ENCODE measurements at places on chromosomes 5 and 9.

DNA sequence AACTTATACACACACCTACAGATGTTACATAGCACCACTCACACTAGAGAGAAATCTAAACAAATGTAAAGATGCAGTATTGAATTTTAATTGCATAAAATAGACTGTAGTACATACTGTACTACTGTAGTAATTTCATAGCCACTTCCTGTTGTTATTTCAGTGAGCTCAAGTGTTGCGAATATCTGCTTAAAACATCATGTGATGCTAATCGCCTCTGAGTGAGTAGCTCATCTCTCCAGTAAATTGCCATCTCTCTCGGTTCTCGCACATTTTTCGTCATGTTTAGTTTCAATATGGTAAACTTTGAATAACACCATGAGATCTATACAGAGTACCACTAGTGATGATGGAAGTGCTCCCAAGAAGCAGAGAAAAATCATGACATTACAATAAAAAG lies 22.0 kb upstream of the ARHGEF28 start:
- no peak for DNase-seq

- no peak for DNase-seq
Measured at GRCh38 chr5:93070938-93071337, 510.1 kb downstream of the NR2F1-AS1 start.

DNA sequence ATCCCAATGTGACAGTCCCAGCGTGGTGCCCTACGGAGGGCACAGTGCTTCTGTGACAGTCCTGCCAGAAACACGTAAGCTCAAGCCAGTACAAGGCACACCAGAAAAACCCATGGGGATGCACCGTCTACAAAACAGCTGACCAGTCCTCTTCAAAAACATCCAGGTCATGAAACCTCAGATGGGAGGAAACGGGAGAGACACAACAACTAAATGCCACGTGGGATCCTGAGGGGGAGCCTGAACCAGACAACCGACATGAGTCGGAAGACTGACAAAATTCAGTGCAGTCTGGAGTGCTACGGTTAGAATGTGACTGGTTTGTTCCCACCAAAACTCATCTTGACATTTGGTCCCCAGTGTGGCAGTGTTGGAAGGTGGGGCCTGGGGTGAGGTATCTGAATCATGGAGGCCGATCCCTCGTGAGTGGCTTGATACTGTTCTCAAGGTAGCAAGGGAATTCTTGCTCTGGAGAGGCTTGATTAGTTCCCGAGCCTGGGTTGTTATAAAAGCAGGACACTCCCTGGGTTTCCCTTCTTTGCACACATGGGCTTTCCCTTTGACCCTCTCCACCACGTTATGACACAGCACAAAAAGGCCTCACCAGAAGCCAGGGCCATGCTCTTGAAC lies 55.4 kb downstream of the ADAMTS2 start:
- no peak for DNase-seq

GRCh38 chr9:124450241-124450924 lies at the start of gene ADGRD2:
TSS of gene ADGRD2 (plus strand) at chr9:124450451. CDS start at chr9:124451667, 1,216 bp downstream.
- peak; percentile 17 for DNase-seq

DNA sequence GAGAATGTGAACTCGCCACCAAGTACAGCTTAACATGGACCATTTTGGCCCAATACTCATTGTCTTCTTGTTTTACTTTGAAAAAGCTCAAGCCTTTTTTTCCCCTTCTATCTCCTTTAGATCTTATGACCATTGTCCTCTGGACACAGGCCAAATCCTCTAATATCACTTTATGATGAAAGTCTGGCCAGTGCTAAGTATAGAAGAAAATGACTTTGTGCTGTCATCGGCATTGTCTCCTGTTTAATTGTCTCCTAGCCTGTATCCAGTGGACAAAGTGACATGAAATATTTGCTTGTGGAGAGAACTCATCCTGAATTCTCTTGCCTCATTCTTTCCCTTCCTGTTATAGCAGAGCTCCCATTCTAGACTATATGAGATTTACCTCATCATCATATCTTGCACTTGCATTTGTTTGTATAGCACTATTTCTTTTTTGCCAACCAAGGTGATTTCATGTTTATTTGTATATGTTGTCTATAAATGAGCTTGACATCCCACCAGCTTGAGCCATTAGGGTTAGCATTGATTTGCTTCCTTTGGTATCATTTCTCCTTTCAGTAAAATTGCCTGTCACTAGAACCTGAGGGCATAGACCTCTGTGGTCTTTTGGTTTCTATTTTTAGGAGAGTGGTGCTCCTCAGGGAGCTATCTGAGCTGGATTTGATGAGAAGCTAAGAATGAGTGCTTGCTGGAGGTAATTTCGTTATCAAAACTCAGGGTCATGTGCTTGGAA lies 18.8 kb upstream of the TNFAIP8 start:
- no peak for DNase-seq

- no peak for DNase-seq
Measured at GRCh38 chr5:61620699-61621182, 288.7 kb downstream of the ZSWIM6 start.

DNA sequence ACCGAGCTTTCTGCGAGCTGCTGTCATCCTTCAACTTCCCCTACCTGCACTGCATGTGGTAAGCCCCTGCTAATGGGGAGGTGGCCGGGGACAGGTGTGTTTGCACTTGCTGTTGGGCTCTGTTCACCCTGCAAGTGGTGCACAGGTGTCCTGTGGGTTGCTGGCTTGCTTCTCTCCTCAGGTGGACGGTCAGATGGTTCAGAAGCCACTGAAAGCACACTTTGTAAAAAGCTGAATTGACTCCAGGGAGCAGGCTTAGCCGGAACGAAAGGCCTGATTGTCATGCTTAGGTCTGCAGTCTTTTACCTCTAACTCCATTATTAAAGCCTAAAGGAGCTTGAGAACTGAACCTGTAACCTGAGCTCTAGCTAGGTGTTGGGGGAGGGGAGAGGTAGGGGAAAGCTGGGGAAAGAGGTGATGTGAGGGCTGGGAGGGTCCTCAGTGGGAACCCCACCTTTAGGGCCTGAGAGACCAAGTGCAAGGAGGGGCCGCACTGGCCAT lies 37.6 kb downstream of the ACER2 start:
- DNase-seq, result no peak

DNA sequence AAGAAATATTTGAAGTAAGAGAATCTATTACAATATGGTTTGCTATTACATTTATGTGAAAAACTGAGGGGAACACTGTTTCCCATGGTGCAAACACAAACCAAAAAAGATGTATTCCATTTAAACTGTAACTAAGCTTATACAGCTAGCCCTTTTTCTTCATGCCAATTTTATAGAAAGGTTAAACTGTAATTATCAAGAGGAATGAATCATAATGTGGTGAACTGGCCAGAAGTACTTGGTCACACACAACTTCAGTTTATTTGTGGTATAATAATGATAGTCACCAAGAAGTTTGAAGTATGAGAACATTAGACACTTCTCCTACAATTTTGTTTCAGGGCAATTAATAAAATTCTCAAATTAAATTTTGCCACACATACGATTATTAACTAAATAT lies 177.9 kb downstream of the XRCC4 start:
- peak; percentile 33 for DNase-seq

GRCh38 chr5:22986281-22986680 lies 133.1 kb upstream of the CDH12 start:
- DNase-seq, result no peak

GRCh38 chr5:143890487-143890886 lies 78.5 kb downstream of the HMHB1 start:
- peak; percentile 55 for DNase-seq

GRCh38 chr5:86749841-86750240 lies 132.1 kb downstream of the COX7C start:
- DNase-seq, result no peak

DNA sequence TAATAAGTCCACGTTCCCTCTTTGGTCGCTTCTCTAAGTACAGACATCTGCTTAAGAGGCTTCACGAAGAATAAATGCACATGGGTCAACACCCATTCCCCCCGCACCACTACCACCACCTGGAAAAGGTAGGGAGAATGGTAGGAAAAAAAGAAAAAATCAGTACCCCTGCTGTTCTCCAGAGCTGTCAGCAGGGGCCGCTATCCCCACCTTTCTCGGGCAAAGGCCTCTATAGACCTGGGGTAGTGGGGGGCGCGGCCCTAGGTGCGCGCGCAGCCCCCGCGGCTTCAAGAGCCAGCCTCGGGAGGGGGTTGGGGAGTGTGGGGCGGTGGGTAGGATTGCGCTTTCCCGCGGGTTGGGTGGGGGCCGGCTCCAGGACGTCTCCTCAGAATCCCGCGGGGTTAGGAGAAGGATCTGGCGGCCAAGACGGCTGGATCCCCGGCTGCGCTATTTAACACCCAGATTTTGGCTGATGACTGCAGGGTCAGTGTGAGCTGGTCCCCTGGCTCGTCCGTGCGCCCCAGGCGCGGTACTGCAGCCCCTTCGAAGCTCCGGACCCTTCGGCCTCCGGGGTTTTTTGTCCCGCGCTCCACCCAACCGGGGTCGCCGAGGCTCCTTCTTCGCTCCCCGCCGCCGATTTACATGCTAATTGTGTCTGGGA lies 1.6 kb upstream of the SEMA6A start:
- DNase-seq, result peak; percentile 17

DNA sequence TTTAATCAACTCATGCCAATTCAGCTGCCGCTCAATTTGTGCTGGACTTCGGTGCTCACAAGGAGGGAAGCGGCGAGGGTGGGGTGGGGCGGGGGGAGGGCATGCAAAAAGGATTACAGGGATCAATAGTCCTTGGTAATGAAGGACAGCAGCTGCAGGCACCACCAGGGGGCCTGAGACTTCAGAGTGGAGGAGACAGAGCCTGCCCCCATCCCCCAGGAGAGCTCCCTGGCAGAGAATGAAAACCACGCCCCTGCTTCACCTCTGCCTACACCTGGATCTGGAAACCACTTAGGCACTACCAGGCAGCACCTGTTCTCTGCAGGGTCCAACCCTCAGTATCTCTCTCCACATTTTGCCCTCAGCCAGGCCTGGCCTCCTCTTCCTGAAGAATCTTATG lies 155.6 kb downstream of the TRIM32 start:
- DNase-seq, result no peak

- no peak for DNase-seq
Measured at GRCh38 chr9:27939186-27939585, 365.9 kb upstream of the C9orf72 start.

DNA sequence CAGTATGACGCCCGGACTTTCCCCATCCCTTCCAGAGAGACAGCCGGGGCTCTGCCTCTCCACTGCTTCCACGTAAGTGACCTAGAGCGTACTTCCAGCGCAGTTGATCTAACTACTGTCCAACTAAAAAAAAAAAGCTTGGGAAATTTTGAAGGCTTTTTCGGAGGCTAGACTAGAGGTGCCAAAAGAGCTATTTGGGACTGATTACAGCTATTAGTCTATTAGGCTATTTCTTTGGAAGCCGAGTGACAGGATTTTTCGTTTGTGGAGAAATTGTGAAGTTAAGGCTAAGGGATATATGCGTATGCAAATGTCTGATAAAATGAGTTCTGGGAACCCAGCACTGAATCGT lies 1.5 kb downstream of the CCNO start:
- DNase-seq, result no peak

DNA sequence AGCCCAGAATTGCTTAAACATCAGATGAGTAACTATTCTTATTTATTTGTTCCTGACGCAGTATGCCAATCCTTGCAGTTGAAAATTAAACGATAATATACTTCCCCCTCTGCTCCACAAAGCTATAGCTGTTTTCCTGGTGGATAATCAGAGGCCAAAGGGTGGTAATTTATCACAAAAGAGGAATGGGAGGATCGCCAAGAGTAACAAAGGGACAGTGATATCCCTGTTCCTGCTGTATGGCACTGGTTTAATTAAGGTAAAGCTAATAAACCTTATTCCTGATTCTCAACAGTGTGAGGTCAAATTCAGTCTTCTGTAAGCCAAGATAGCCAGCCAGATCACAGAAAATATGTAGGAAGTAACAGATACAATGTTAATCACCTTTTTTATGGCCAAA lies 33.4 kb upstream of the PTGER4 start:
- DNase-seq, result no peak

GRCh38 chr5:1503241-1504068 lies 20.3 kb downstream of the LPCAT1 start:
- DNase-seq, result no peak

DNA sequence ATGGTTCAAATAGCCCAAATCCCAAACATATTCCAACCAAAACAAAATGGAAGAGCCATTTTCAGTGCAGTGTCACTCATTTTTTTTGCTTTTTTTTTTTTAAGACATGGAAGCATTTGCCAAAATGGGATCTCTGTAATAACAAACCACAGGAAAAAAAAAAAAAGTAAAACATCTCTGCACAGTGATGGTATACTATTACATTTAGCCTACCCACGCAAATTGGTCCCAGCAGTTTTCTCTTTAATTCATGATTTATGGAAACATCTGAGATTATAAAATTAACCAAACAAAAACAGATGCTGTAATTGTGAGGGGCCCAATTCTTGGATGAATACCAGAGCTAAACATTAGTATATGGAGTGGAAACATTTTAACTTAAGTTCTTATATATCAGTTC lies 566.6 kb downstream of the ZNF608 start:
- DNase-seq, result no peak

DNA sequence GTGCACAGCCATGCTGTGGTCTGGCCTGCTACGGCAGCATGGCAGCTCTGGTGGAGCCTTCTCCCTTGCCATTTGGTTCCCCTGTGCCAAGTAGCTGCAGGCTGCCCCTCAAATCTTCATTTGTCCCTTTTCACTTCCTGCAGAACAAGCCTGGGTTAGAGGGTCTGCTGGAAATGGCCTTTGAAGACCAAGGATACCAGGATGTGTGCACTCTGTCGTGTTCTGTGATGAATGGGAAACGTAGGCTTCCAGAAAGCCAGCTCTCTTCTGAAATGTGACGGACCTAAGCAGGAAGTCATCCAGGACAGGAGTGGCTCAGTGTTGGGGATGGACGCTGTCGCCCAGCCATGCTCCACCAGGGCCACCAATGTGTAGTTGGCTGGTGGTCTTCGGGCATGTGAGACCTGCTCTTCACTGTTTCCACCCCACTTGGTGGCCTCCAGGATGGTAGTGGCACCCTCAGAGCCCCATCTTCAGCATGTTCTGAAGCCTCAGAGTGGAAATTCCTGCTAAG lies 3.4 kb upstream of the POMT1 start:
- DNase-seq, result no peak

GRCh38 chr5:77993855-77994318 lies 217.7 kb upstream of the TBCA start:
- DNase-seq, result no peak
